ENCODE measurements at places on chromosomes 6 and 20.

GRCh38 chr6:14228571-14228970 is 111.0 kb downstream of the CD83 start:
- no peak for DNase-seq

- no peak for DNase-seq
These were observed 63.3 kb upstream of the PTGIS start for GRCh38 chr20:49631061-49631716.

DNA sequence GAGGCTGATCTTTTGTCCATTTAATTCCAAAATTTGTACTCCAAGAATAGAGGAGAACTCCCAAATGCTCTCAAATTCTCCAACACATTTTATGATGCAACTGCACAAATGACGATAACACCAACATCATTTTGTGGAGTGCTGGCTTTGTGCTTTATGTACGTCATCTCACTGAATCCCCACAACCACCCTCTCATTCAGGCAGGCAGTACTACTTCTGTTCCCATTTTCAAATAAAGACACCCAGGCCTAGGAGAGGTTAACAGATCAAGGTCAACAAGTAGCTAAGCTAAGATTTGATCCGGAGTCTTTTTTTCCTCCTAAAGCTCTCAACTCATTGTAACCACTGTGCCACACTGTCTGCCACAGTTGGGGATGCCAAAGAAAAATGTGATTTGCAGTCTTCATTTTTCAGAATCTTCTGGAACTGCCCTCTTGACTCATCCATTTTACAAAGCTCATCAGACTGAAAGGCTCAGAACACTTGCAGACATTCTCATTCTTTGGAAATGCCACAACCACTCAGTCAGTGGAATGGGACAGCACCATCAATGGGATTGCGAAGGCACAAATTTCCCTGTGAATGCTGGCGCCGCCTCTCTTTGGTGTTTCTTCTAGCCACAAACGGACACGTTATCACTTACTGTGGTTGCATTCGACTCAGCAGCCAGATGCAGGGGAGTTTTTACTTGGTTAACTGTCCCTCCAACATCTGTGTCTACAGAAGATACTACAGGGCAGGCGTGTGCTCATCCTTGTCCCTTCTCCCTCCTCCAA is 184.4 kb downstream of the GJA10 start:
- no peak for DNase-seq

DNA sequence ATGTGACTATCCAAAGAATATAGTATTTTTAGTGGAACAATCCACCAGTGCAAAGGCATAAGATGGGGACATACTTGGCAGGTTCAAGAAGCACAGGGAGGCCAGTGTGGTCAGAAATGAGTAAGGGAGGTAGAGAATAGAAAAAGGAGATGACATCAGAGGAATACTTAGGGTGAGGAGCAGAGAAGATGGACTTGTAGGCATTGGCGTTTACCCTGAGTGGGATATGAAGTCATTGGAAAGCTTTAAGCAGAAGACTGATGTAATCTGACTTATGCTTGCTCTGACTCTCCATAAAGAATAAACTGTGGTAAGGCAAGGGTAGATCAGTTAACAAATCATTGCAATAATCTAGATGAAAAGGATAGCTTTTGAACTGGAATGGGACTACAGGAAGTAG is 228.7 kb downstream of the GJA1 start:
- DNase-seq, result no peak

DNA sequence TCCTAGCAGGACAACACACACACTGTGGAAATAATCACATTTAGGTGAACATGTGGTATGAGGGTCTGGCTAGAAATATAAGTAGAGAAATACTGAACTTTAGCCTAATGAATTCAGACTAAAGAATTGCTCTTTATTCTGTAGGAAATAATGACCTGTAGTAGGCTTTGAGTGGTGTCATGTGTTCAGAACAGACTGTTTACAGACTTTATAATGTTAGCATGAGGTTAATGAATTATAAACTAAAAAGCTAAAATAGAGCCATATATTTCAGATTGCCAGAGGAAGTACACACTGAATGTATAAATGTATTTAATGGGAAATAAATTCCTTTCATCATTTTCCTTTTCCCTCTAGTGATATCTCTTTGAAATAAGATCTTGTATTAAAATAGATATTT is 669.5 kb upstream of the EPHA7 start:
- DNase-seq, result no peak

DNA sequence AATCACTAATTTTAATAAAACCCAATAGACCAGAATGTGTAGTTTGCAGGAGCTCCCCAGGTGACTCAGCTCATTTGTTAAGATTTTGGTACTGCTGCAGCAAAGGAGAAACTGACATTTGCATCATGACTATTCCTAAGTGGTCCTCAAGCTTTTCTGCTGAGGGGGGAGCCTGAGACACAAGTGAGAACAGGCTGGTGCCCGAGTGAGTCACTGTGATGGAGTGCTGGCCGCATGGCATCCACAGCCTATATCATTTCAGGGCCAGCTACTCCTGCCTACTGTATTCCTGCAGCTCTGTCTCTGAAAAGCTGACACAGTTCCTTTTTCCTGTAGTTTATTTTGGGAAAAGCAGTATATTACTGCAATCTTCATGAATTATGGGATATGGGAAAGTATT is 113.7 kb upstream of the ENPP5 start:
- DNase-seq, result no peak

DNA sequence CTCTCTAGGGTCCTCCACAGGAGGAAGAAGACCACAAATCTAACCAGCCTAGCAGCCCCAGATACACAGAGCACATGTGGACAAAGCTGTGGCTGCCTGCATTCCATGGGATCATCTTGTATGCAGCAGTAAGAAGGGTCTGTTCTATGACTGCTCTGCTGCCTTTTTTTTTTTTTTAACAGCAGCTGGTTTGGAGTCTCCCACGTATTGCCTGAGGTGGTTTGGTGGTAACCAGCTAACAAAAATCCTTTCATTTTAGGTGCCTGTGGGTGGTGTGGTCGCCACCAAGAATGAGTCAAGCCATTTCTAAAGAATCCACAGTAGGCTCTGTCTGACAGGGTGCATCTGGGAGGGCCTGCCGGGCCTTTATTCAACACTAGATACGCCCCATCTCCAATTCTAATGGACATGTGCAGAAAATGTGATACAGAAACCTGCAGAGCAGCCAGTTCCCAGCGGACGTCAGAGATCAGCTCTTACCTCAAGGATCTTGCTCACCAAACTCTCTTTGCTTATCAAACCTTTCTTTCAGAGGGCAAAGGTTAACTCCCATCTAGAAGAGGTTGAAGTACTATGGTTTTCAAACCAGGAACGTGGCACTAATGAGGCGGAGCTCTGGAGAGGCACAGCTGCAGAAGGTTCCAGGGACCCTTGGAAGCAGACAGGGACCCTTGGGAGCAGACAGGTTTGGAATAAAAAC is 32.0 kb downstream of the GNAS-AS1 start:
- no peak for DNase-seq

DNA sequence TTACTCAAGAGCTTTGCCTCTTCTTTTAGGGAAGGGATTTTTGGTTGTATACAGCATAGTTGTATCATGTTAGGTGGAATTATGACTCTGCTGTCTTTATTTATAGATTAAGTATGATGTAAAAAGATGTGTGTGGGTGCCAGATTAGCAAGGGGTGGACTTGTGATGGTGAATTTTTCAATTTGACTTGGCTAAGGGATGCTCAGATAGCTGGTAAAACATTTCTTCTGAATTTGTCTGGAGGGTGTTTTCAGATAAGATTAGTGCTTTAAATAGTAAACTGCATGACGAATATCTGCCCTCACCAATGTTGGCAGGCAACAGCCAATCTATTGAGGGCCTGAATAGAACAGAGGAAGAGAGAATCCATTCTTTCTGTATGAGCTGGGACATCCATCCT is 173.3 kb upstream of the TNFAIP3 start:
- DNase-seq, result no peak
